ENCODE measurements at places on chromosomes 13 and 19.
A peak's percentile ranks its signal among the peaks of the same experiment; 100 is the strongest.

GRCh38 chr13:30216111-30216510, 91.2 kb downstream of the KATNAL1 start:
- no peak for DNase-seq

DNA sequence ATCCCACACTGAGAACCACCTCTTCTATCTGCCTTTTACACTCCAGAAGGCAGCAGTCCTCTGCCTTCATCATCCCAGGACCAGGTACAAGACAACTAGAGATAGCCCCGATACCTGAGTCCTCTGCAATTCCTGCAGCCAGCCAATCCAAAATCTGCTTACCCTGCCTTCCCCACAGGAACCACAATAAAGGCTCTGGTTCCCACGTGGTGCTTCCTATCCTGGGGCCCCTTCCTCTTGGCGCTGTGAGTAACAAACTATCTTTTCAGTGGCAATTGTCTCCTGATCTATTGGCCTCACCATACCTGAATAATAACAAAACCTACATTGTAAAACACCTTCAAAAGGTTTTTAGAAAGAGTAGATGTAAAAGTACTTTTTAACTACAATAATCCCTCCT, 63.1 kb downstream of the ZDHHC20 start:
- DNase-seq = no peak

DNA sequence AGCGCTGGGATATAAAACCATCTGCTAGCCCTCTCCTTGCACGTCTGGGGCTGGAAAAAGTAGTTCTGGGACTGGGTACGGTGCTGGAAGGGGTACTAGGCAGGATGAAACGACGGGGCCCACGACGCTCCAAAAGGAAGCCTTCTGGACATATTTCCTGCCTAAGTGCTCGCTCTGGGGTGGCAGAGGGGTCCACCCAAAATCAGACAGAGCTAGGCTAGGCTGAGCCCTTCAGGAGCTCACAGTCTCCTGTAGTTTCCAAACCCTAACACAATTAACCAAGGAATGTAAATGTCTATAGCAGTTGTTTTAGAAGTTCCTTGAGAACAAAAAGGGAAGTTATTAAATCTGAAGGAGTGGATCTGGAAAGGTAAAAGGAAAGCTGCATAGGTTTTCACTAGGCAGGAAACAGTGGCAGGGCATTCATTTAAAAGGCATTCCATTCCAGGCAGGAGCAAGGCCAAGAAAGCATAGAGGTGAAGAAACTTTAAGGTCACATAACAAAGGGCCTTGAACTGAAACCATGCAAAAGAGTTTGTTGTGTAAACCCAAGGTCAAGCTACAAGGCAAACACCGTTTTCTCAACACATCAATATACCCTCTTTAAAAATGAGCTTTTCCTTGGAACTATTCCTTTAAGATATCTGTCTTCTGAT, 634 bp upstream of the DIAPH3 start:
- DNase-seq = no peak

DNA sequence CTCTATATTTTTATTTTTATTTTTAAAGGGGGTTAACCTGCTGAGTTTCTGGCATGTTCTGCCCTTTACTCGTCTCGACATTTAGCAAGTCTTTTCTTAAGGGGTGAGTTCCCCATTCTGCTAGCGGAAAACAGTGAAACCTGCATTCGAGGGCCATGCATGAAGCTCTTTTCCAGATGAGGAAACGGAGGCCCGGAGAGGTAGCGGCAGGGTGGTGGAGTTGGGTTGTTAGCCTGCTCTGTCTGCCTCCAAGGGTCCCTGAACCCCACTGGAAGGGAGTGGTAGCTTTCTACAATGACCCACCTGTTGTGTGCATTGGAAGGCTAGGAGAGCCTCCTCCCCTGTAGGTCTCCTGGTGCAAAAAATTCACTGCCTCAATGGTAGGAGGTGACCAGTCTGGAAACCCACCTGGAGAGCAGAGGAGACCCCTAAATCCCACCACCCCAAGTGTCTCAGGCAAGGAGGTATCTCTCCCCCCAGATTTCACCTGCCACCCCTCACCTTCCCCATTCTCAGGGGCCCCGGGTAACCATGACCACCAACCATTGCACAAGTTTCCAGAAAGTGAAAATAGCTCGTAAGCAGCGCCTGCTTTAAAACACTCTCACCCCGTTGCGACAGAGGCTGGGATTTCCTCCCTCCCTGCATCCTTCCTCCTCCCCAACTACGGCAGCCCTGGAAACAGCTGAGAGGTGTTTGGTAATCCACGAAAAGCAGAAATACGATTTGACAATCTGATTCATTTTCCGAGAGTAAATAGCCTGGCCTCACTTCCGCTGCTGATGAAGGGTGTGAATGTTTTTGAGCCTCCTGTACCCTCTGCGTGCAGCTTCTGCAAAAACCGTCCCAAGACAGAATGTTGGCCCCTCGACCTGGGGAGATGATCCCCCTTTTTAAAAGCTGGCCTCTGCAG, 3.5 kb downstream of the KLF2 start:
- DNase-seq = no peak

DNA sequence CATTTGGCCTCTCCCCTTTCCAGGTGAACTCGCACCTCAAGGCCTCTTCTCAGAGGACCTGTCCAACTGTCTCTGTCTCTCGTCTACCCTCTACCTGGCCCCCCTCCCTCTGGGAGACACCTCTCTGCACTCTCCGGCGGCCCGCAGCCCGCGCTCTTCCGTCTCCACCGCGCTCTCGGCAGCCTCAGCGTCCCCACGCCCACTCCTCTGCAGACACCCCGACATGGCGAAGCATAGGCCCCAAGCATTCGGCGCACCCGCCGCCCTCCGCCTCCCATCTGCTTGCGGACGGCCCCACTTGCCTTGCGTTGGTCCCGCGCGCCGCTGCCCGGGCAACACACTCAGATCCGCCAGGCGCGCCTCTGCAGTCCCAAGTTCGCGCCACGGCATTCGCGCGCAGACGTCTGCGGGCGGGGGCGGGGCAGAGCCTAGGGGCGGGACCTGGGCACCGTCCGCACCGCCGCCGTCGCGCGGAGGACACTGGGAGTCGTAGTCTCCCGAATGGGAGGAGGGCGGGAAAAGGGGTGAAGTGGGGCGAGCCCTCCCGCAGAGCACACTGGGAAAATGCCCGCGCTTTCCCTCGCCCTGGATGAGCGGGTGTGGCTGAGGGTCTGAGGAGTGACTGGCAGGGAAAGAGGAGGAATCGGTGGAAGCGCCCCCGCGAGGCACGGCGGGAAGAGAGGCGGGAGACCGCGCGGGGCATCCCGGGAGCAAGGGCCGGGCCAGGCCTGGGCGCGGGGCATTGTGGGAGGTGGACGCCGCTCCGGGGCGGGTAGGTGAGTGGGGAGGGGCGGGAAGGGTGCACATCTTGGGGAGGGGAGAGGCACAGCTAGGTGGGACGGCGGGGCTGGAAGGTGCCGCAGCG, at the start of the genes LIG1 and ZSWIM9:
Gene LIG1, minus strand, starts transcription at position 406 of the 865 bp plus-strand sequence. CDS start 4,778 bp downstream, outside the sequence.
Gene ZSWIM9, plus strand, starts transcription at position 742 of the 865 bp plus-strand sequence. CDS start 1,123 bp downstream, outside the sequence.
- peak; percentile 84 for DNase-seq

DNA sequence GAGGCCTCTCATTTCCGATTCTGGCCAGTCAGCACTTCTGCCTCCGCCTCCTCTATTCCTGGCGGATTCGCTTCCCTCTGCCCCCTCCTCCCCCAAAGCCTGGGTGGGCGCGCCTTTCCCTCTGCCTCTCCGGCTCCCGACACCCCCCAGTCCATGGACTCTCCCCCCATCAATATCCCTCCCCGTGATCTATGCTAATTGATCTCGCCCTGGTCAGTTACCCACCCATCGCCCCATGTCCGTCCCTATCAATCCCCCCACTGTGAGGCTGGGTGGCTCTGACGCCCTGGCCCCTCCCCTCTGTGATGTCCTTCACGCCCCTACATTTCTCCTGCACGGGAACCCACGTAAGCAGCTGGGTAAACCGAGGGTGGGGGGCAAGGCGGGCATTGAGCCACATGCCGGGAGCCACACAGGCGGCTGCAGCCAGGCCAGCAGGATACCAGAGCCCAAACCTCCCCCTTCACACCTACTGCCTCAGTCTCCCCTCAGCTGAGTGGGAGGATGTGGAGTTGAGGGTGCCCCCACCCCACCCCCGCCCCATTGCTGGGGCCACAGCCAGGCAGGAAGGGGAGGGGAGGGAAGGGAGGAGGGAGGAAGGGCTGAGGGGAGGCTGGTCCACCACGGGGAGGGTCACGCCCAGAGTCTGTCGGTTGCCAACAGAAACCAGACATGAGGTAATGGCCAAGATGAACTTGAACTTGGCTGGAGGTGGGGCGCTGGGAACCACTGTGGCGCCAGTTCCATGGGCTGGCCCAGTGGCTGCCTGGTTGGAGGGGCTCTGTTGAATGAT, 21.0 kb downstream of the SMIM24 start:
- no peak for DNase-seq

DNA sequence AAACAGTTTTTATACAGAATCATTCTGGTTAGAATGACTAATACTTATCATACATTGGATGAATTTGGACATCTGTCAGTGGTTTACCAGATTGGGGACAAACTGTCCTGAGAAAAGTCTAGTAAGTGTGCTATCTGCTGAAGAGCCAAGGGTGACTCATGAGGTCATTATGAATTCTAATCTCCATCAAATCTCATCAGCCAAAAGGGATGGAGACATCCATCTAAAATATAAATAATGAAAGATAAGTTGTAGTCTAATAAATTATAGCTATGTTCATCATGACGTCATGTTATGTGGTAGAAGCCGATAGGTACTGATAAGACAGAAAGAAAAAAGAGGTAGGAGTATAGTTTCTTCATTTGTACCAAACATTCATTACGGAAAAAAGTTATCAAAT, 804.4 kb downstream of the PCDH9 start:
- no peak for DNase-seq

DNA sequence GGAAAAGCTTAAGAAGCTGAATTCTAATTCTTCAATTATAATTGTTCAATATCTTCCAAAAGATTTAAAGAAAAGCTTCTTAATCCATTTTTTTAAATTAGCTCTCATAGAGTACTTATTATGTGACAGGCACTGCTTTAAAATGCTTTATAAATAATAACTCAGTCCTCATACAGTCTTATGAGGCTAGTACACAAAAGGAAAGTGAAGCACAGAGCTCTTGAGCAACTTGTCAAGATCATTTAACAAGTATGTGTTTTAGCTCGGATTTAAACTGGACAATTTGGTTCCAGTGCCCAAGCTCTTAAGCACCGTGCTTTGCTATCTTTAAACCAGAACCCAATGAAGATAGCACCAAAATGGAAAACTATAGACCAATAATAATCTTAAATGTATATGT, 106.1 kb downstream of the DHRS12 start:
- no peak for DNase-seq

DNA sequence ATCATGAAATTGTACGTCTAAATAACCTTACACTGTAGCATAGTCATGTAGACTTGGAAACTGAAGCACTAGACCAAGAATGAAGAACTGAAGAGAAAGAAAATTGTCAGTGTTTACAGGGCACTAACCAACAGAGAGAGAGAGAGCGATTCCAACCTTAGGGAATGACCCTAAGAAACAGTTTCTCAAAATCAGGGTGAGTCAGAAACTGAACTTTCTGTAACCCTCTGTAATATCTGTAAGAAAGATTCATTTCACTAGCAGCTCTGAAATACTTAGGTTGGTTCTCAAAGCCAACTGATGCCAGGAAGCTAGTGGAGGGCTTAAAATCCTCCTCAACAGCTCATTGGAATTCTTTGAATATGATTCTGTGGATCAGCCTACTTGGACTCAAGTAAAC, 936.9 kb downstream of the EFNB2 start:
- no peak for DNase-seq

DNA sequence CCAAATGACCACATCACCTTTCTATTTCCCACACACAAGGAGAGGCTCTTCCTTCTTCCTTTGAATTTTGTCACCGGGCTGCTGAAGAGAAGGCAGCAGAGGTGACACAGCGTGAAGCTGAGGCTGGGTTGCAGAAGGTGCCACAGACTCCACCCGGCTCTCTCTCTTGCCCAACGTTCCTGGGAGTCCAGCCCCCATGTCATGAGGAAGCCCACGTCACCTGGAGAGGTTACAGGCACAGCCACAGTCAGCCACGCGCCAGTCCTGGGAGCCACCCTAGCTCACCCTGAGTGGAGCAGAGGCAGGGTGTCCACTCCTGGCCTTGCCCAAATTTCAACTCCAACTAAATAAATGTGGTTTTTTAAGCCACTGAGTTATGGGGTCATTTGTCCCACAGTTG, 4.8 kb upstream of the TMEM255B start:
- DNase-seq = no peak

- DNase-seq = no peak
These were observed 33.1 kb downstream of the DHRS12 start for GRCh38 chr13:51770681-51771417.
